Caki2 (cell line): ENCODE measurements at places on chromosomes 13 and 19. TPM values are rescaled to one million over a fixed set of nuclear protein-coding genes. Genes with fewer than 3 reads are reported as not detected.

Gene RASL11A
- total RNA-seq = 44.7 and 107 TPM in 2 replicates

Gene ZNF296
- total RNA-seq = not detected in 2 replicates

Gene ZNF546
- 3.6 and 7.0 TPM in 2 replicates for total RNA-seq

Gene ZNF534
- total RNA-seq = not detected in 2 replicates

Gene CAPS
- 0.32 and 6.1 TPM in 2 replicates for total RNA-seq

Gene CRTC1
- total RNA-seq = 1.6 and 4.5 TPM in 2 replicates

Gene ANKLE1
- total RNA-seq = 0.51 TPM in 1 of 2 replicates, not detected in the other

Gene CERS1
- total RNA-seq = 7.7 and 13.1 TPM in 2 replicates

Gene GNA15
- total RNA-seq = not detected in 2 replicates

Gene SOX1
- 1.7 and 3.4 TPM in 2 replicates for total RNA-seq

Gene SCN1B
- 3.3 and 4.3 TPM in 2 replicates for total RNA-seq

Gene IRS2
- 18.1 and 21.2 TPM in 2 replicates for total RNA-seq

Gene PDE4C
- total RNA-seq = not detected in 2 replicates

Gene ZNF793
- 0.78 and 0.95 TPM in 2 replicates for total RNA-seq

Gene FKBP8
- 418 and 487 TPM in 2 replicates for total RNA-seq
